A549 treated with dexamethasone at 1 μM for 4 hours (cell line): ENCODE measurements at places on chromosomes 12 and 14. TPM values are rescaled to one million over a fixed set of nuclear protein-coding genes. Genes with fewer than 3 reads are reported as not detected.

Gene CRACR2A
- total RNA-seq, result 1.1 to 1.7 TPM (median 1.3 TPM) in 5 replicates

Gene BCL2L14
- total RNA-seq, result not detected in 5 replicates

Gene DDX47
- 69.4 to 90.5 TPM (median 69.9 TPM) in 5 replicates for total RNA-seq

Gene CDKL1
- total RNA-seq, result 8.9 to 15.7 TPM (median 10.2 TPM) in 5 replicates

Gene TAS2R8
- total RNA-seq, result not detected in 5 replicates

Gene KRT2
- not detected in 5 replicates for total RNA-seq

Gene KRT6C
- 0.07 TPM in 1 of 5 replicates, not detected in the others for total RNA-seq

Gene CLEC4C
- not detected in 5 replicates for total RNA-seq

Gene AGAP2
- 0.11 to 0.19 TPM (median 0.14 TPM) in 5 replicates for total RNA-seq
